ENCODE measurements at places on chromosomes 1 and 21.

GRCh38 chr1:19044975-19045831 lies 88.7 kb upstream of the IFFO2 start:
- no peak for DNase-seq

DNA sequence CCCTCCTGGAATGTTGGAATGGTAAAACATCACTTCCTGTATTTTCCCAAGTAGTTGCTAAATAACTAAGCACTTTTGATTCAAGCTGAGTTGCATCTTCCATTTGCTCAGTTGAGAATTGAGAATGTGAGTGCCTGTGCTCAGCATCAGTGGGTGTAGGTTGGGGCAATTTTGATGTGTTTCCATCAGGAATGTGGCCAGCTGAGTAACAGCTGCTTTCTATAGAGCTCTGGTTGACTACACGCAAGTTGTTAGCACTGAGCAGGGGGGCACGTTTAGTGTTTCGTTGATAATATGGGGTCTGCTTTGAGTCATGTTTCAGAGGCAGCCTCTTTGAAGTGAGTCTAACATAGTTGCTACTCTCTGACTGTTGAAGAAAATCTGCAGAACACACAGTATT lies 41.5 kb downstream of the LRRC53 start:
- no peak for DNase-seq

- DNase-seq, result no peak
These were observed 40.3 kb downstream of the KIF1B start for GRCh38 chr1:10250663-10251062.

- no peak for DNase-seq
These were observed 16.4 kb downstream of the RIMS3 start for GRCh38 chr1:40648928-40649591.

DNA sequence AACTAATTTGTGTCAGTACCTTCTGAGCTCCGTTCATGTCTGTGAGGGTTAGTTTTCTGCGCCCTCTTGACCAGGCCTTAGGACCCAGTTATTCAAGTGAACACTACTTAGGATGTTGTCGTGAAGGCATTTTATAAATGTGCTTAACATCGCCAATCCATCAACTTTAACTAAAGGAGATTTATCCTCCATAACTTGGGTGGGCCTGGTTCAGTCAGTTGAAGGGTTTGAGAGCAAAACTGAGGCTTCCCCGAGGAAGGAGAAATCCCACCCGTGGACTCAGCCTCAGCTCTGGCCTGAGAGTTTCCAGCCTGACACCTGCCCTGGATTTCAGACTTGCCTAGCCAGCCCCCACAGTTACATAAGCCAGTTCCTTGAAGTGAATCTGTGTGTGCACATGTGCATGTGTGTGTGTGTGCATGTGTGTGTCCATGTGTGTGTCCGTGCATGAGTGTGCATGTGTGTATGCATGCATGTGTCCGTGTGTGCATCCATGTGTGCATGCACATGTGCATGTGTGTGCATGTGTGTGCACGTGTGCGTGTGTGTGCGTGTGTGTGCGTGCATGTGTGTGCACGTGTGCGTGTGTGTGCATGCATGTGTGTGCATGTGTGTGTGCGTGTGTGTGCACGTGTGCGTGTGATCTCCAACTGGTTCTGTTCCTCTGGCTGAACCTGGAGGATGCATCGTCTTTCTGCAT lies 62.1 kb upstream of the PDE9A start:
- DNase-seq, result no peak

DNA sequence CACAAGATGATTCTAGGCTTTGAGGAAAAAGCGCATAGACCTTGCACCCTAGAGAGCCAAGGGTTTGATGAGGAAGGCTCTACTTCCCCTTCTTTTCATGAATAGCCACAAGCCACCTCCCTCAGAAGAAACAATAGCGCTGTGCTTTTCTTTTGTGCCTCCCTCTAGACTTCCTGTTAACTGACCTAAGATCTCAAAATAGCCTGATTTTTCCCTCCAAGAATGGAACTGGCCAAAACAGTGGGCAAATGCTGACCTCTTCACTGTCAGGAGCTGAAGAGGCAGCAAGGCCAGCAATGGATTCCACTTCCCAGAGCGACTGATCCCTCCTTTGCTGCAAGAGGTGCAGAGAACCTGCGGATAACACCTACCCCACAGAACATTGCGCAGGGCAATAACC lies 362.8 kb downstream of the KCNH1 start:
- DNase-seq, result no peak

GRCh38 chr1:224770336-224770693 lies 154.2 kb downstream of the CNIH3 start:
- DNase-seq, result no peak

DNA sequence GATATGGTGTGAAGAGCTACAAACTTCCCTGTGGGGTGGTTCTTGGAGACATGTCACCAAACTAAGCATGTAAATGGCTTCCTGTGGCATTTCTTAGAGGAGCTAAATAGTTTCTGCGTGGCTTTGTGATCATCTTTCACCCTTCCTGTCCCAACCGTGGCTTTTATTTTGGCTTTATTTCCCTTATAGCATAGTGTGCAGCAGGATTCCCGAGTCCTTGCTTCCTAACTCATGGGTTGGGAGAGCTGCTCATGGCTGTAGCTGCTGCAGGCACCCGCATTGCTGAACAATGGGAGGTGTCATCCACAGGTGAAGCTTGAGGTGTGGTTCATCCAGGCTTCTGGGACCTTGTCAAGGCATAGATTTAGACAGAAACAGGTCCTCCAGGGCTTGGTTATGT lies 192.0 kb downstream of the SDCCAG8 start:
- no peak for DNase-seq

DNA sequence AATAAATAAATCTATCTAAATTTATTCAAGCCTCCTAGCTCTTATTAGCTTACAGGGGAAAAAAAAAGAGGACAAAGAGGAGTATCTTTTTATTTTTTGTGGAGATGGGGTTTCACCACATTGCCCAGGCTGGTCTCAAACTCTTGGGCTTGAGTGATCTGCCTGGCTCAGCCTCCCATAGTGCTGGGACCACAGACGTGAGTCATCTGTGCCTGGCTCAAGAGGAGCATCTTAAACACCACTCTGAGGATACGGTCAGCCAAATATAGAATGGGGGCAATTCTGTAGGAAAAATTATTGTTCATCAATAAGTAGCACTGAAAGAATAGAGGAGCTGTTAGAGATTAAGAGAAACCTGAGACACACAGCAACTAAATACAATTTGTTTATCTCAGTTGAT lies 24.1 kb downstream of the SLC45A3 start:
- no peak for DNase-seq

GRCh38 chr1:220999872-221000863 lies 120.9 kb downstream of the HLX start:
- DNase-seq, result no peak

DNA sequence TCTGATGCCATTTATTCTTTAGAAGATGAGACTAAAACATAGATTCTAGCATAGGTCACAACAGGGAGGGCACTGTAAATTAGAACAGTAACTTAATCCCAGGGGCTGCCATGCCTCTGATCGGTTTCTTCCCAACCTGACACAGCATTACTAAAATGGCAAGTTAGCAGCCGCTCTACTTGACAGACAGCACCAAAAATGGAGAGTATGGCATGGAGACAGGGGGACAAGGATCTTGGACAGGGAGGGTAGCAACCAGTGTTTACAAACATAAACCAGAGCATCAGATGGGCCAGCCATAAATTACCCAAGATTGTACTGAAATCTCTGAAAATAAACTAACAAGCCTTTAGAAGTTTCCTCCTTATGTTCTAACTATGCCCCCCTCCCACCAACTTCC lies 5.9 kb downstream of the DUSP10 start:
- DNase-seq, result no peak

- no peak for DNase-seq
These were observed 21.2 kb upstream of the PRKACB start for GRCh38 chr1:84122780-84123382.

DNA sequence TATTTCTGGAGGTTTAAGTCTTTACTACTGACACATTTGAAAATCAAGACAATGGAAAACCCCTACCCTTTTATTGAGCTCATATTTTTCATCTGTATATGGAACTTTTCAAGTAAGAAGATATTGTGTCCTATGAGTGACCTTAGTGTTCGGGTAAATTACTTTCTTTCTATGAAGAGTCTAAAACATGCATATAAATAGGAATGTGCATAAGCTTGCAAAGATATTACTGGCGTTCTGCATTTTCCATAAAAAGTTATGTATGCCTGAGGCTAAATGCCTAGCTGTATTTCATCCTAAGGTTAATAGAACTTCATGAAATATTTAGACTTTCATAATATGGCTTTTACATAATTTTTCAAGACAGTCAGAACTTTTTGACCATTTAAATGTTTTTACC lies 495.8 kb upstream of the ADAMTS5 start:
- no peak for DNase-seq

DNA sequence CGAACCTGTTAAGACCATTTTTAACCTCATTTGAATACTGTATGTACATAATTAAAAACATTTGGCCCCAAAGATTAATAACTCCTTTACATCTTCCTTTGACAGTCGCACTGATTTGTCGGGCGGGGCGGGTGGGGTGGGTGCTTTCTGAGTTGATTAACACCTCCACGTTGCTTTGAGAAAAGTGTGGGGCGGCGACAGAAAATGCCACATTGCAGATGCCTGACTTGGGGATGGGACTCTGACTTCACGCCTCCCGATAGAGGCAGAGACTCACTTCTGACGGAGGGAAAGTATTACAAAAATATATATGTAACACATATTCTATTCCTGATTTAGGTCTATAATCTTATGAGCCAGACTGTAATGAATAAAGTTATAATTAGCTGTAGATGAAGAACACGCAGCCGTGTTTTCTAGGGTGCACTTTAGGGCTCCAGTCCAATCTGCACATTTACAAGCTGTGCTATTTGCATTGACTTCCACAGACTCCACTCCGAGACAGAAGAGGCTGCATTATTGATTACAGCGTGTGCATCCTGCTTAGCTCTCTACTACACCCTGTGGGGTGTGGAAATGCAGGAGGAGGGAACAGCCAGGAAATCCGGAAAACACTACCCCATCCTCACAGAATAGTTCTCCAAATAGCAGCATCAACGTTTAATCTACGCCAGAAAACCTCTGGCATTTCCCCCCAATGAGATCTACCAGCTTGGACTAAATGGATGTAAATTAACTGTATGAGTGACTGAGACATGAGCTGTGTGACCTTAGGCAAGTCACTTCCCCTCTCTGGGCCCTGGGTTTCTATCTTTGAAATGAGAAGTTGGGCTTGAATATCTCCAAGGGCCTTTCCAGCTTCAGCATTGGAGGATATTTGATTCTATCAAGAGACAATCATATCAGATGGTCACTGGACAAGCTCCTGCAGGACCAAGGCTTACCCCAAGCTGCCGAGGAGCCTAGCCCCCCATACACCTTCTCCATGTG lies 308.0 kb downstream of the RRAGC start:
- no peak for DNase-seq

DNA sequence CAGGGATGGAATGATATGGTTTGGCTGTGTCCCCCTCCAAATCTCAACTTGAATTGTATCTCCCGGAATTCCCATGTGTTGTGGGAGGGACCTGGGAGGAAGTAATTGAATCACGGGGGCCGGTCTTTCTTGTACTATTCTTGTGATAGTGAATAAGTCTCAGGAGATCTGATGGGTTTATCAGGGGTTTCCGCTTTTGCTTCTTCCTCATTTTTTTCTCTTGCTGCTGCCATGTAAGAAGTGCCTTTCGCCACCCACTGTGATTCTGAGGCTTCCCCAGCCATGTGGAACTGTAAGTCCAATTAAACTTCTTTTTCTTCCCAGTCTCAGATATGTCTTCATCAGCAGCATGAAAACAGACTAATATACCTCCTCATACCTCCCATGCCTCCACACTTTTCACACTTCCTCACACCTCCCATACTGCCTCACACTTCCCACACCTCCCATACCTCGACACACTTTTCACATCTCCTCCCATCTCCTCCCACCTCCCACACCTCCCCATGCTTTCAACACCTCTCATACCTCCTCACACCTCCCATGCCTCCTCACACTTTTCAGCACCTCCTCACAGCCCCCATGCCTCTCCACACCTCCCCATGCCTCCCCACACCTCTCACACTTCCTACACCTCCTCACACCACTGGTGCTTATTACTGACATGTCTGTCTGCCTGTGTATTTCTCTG lies 21.3 kb downstream of the GPR137B start:
- no peak for DNase-seq

- no peak for DNase-seq
These were observed 12.4 kb downstream of the SKI start for GRCh38 chr1:2240270-2241156.

- no peak for DNase-seq
These were observed 6.1 kb upstream of the PHLDA3 start for GRCh38 chr1:201475130-201475529.

DNA sequence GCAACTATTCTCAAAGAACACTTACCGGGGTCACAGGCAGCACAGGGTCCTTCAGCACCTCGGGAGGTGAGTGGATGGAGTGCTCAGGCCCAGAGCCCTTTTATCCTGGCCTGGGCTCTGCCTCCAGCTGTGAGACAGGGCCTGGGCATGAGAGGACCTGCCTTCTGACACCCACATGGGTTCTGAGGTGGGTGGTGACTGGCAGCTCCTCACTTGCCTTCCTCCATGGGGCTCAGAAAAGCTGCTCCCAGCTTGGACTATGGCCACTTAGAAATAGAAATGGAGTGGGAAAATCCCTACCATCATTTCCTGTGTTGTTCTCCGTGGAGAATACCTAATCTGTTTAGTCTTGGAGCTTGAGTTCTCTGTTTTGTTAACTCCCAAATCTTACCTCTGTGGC lies at the start of gene LCE1C:
Gene LCE1C, minus strand, starts transcription at position 76 of the 400 bp plus-strand sequence. CDS start 1,173 bp downstream, outside the sequence.
- no peak for DNase-seq

DNA sequence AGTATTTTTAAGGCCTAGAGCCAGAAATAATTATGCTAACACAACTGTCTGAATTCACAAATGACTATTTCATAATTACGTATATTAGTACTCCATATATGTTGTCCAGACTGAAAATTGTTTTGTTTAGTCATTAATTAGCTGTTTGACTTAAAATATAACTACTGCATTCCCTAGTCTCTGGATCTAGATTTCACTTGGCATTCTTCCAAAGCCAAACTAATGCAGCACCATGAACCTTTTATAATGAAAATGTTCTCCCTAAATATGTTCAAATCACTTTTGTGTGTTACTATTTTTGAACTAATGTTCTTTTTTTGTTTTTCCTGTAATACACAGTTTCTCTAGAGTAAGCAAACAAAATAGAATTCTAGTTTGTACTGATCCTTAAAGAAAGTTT lies 46.1 kb downstream of the CAMTA1 start:
- DNase-seq, result no peak

- DNase-seq, result no peak
These were observed 147.7 kb upstream of the IVNS1ABP start for GRCh38 chr1:185464777-185465176.

DNA sequence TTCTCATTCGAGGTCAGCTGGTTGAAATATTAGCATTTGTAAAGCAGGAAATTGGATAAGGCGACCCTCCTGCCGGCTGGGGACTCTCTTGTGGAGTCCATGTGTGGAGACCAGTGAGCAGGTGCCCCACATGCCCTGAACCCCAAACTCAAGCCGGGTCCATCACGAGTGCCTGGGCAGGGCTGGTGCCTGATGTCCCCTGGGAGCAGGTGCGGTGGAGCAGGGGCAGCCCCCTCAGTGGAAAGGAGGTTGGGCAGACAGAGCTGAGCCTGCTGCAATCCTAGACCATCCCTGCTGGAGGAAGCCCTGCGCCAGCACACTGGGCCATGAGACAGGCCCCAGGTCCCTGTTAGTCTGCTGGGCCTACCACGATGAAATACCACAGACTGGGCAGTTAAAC lies 395.6 kb downstream of the NPHP4 start:
- no peak for DNase-seq

GRCh38 chr1:10429868-10430215 lies 391 bp upstream of the CENPS start:
- DNase-seq, result no peak

GRCh38 chr21:17427831-17428483 lies 84.9 kb upstream of the CXADR start:
- DNase-seq, result no peak

- DNase-seq, result no peak
These were observed 340.1 kb upstream of the PLXNA2 start for GRCh38 chr1:208584167-208584755.

All from HuH-7 (cell line).